ENCODE measurements at places on chromosomes 1 and 21. TPM values are rescaled to one million over a fixed set of nuclear protein-coding genes. Genes with fewer than 3 reads are reported as not detected.

The ERICH3 gene
- not detected for total RNA-seq

DNA sequence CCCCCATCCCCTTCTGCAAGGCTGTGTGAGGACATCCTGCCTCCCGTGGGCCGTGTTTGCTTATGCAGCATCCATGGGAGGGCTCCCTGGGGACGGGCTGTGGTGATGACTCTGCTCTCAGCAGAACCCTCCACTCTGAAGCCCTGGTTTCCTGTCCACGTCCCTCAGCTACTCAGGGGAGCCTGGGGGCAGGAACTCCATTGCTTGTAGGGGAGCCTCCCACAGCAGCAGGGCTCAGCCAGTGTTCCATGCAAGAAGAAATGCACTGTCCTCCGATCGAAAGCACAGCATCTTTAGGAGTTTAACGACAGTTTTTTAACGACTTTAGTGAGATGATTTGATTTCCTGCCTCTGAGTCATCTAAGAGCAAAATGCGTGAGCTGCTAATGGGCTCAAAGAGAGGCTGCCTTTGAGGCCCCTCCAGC lies 8.3 kb upstream of the KCNAB2 start:
- no peaks in the 10 kb centered on the region for H3K27me3 ChIP-seq
- DNase-seq: no peak
- no peak overlapping the region for H3K4me3 ChIP-seq
- no peaks in the 10 kb centered on the region for H3K36me3 ChIP-seq

The HCRTR1 gene
- 0.42 TPM for total RNA-seq

DNA sequence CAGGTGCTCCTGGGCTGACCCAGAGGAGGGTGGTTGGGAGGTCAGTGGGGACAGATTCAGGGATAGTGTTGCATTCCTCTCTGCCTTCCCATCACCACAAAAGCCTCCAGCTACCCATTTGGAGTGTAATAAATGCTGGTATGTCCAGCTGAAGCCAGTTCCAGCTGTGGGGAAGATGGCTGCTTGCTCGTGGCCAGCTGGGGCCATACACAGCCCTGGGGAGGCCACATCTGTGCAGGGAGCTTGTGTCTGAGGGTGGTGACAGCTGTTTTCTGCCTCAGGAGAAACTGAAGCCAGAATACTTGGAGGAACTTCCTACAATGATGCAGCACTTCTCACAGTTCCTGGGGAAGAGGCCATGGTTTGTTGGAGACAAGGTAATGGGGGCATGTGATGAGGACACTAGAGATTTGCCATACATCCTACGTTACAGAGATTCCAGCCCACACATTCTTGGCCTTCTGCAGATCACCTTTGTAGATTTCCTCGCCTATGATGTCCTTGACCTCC lies 2.7 kb downstream of the GSTM4 start:
- H3K4me3 ChIP-seq: no peak overlapping the region
- DNase-seq: no peak
- H3K27ac ChIP-seq: no peak overlapping the region
- H3K36me3 ChIP-seq: no peaks in the 10 kb centered on the region
- no peaks in the 10 kb centered on the region for H3K27me3 ChIP-seq

The CD1E gene
- total RNA-seq: not detected

Data from aorta (tissue), 5 donors.